ENCODE measurements at places on chromosomes 2 and 18. TPM values are rescaled to one million over a fixed set of nuclear protein-coding genes. Genes with fewer than 3 reads are reported as not detected.

The TGFA gene
- total RNA-seq, result not detected

The MPHOSPH10 gene
- 44.1 TPM for total RNA-seq

The TCF23 gene
- not detected for total RNA-seq

The ANO7 gene
- 0.12 TPM for total RNA-seq

DNA sequence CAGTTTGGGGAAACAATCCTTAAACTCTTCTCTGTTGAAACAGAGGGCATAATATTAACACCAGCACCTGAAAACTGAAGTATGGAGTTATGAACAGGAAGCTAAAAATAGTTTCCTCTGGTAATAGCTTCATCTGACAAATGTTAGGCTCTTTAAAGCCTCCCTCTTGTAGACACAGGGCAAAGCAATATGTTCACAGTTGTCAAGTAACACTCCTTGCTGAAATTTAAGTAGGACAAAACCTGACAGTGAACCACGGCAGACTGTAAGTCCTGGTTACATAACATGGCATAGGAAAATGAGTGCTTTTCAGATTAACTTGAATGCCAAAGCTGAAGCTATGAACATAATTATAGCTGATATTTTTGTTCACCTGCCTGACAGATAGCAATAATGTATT, 172.9 kb downstream of the CMPK2 start:
- H3K27ac ChIP-seq, result no peak overlapping the region
- H3K4me1 ChIP-seq, result no peaks in the 10 kb centered on the region
- no peak overlapping the region for H3K4me3 ChIP-seq
- H3K27me3 ChIP-seq, result no peaks in the 10 kb centered on the region

The SKOR2 gene
- total RNA-seq, result not detected

Data from activated CD4-positive, alpha-beta T cell treated with anti-CD3 and anti-CD28 coated beads, Interleukin-2, amount 10 ng/mL, durations not matched to agents 7 days and 5 days (primary cell).